ENCODE measurements at places on chromosomes 5 and 9. TPM values are rescaled to one million over a fixed set of nuclear protein-coding genes. Genes with fewer than 3 reads are reported as not detected.
A peak's percentile ranks its signal among the peaks of the same experiment; 100 is the strongest.

EMB gene
- total RNA-seq = 2.5 TPM

TOR1B gene
- 20.2 TPM for total RNA-seq

KIF20A gene
- total RNA-seq = 0.89 TPM

IDNK gene
- 0.60 TPM for total RNA-seq

TRPM6 gene
- 0.20 TPM for total RNA-seq

TLX3 gene
- total RNA-seq = not detected

ADAM19 gene
- 0.67 TPM for total RNA-seq

SPINK13 gene
- total RNA-seq = not detected

LCN1 gene
- total RNA-seq = not detected

FBXW5 gene
- total RNA-seq = 469 TPM

- H3K27ac ChIP-seq = no peak overlapping the region
- no peaks in the 10 kb centered on the region for H3K36me3 ChIP-seq
- H3K4me3 ChIP-seq = no peak overlapping the region
- H3K4me1 ChIP-seq = no peaks in the 10 kb centered on the region
Observed at GRCh38 chr5:8843771-8844170, 702.1 kb downstream of the SEMA5A start.

DNA sequence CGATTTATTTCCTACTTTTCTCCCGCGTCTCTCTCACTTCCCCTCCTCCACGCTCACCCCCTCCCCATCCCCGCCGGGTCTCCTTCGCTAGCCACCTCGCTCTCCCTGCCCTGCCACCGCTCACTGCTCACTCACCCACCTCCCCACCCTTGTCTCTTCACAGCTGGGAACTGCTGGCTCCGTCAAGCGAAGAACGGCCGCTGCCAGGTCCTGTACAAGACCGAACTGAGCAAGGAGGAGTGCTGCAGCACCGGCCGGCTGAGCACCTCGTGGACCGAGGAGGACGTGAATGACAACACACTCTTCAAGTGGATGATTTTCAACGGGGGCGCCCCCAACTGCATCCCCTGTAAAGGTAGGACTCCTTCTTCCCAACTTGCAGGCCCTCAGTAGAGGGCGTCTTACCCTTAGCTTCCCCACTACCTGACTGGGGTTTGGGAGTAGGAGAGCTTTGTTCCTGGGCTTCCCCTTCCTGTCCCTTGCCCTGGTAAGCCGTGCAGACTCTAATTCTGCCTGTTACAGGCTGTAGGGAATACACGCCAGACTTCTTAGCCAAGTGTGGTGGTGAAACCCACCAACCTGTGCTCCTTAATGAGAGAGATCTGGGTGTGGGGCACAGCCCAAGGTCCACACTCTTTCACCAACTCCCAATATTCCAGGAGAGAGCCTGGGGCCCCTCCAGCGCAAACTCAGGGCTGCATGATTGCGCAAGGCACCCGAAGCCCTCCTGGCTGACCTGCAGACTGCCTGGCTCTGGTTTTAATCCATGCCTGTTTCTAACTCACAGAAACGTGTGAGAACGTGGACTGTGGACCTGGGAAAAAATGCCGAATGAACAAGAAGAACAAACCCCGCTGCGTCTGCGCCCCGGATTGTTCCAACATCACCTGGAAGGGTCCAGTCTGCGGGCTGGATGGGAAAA, 2.5 kb downstream of the FST start:
- DNase-seq = no peak
- H3K27me3 ChIP-seq = no peaks in the 10 kb centered on the region
- H3K4me1 ChIP-seq = peaks cover 21% of the 10 kb centered on the region

- no peak overlapping the region for H3K27ac ChIP-seq
- H3K27me3 ChIP-seq = no peaks in the 10 kb centered on the region
- H3K4me1 ChIP-seq = no peaks in the 10 kb centered on the region
- H3K4me3 ChIP-seq = no peak overlapping the region
- H3K36me3 ChIP-seq = no peaks in the 10 kb centered on the region
- no peak for DNase-seq
Observed at GRCh38 chr9:126490214-126490631, 123.5 kb upstream of the LMX1B start.

DNA sequence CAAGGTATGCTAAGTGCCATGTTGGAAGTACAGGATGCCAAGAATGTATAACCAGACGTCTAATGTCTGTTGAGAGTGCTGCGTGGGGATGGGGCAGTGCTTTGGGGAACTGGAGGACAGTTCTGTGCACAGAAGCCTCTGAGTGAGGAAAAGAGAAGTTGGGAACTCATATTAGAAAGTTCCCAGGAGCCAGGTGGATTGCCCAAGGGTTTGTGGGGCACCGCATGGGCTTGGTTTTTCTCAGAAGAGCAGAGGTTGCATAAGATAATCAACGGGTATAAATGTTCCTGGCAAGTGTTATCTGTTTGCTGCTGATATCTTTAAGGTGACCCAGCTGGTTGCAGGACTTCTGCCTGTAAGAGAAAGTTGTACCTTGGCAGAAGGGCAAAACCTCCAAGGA, 13.1 kb downstream of the HRH2 start:
- H3K4me1 ChIP-seq = no peaks in the 10 kb centered on the region
- no peaks in the 10 kb centered on the region for H3K36me3 ChIP-seq
- no peaks in the 10 kb centered on the region for H3K27me3 ChIP-seq

GRCh38 chr9:133120501-133121197, 391 bp downstream of the RALGDS start:
- H3K27me3 ChIP-seq = no peaks in the 10 kb centered on the region
- no peaks in the 10 kb centered on the region for H3K36me3 ChIP-seq
- H3K27ac ChIP-seq = peak overlapping the region; percentile 85
- peaks cover 80% of the 10 kb centered on the region for H3K4me1 ChIP-seq

DNA sequence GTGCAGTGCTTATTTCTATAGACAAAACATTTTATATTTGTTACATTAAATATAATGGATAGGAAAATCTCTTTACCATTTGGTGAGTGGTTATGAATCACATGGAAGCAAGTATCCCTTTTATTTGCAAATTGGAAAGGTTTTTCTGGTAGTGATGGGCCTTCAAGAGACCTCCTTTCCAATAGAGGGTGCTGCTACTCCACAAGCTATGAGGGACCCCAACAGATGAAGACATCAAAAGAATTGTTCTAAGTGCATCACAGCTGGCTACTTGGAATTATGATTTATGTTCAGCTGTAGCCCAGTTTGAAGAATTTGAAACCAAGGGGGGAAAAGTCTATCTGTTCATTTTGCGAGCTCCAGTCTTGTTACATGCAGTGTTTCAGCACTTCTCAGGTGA, 493.7 kb upstream of the SGCD start:
- no peak for DNase-seq
- no peak overlapping the region for H3K4me3 ChIP-seq
- H3K27ac ChIP-seq = no peak overlapping the region
- no peaks in the 10 kb centered on the region for H3K27me3 ChIP-seq
- H3K4me1 ChIP-seq = no peaks in the 10 kb centered on the region

- no peak overlapping the region for H3K27ac ChIP-seq
- DNase-seq = no peak
- H3K27me3 ChIP-seq = no peaks in the 10 kb centered on the region
- no peak overlapping the region for H3K4me3 ChIP-seq
Observed at GRCh38 chr9:129643706-129644105, 1.8 kb upstream of the ASB6 start.

DNA sequence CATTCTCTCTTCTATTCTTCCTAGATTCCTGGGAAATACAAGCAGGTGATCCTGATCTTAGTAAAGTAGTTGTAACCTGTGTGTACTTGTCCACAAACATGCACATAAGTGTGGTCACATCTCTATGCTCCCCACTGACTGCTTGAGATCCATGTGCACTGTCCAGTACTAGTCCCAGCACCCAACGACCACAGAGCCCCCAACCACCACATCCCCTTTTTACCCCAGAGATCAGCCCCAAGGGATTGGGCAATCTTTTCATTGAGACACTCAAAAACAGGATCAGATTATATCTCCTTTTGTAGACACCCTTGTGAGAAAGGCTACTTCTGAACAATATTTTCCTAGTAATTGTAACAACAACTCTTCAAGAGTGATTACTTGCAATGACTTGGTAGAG, 240.6 kb downstream of the ACTL7B start:
- H3K4me1 ChIP-seq = no peaks in the 10 kb centered on the region
- DNase-seq = no peak
- no peak overlapping the region for H3K4me3 ChIP-seq
- H3K36me3 ChIP-seq = no peaks in the 10 kb centered on the region
- no peaks in the 10 kb centered on the region for H3K27me3 ChIP-seq

DNA sequence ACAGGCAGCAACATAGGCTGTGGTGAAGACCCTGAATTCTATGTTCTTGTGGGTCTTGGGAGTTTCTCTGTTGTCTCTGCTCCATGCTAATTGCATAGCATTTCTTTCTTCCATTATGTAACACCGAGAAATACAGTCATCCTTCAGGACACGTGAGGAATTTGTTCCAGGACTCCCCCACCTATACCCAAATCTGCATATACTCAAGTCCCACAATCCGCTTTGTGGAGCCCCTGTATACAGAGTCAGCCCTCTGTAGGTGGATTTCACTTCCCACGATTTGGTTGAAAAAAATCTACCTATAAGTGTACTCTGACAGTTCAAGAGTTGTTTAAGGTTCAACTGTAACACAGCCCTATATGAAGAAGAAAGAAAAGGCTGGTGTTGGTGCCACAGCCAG, 22.1 kb downstream of the ANKRD33B start:
- DNase-seq = no peak
- H3K36me3 ChIP-seq = no peaks in the 10 kb centered on the region
- H3K4me3 ChIP-seq = no peak overlapping the region
- H3K4me1 ChIP-seq = peaks cover 21% of the 10 kb centered on the region
- H3K27ac ChIP-seq = no peak overlapping the region

DNA sequence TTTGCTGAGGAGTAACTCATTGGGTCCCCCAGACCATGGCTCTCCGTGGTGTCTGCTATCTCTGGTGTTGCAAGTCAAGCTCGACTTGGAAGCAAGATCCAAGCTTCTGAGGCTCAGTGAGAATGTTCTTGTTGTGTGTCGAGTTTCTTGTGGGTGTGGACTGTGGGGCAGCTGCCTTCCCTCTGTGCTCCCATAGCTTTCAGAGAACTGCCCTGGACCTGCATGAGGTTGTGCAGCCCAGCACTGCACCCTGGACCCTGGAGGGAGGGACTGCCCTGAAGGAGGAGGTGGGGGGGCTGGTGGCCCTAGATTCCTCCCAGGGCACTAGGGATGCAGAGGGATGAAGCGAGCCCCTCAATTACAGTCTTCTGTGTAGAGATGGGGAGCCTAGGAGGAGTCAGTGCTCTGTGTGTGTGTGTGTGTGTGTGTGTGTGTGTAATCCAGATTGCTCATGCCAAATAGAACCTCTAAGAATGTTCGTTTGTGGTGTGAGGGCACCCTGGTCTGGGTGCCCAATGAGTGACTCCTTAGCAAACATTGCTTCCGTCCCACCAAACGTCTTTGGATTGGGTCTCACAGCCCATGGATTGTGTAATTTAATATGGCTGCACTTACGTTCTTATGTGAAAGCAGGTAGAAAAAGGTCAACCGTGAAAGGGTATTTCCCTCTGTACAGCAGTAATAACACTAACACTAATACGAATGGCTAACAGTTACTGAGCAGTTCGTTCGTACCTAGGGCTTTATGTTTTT, 143.3 kb upstream of the LMX1B start:
- no peak overlapping the region for H3K27ac ChIP-seq
- no peaks in the 10 kb centered on the region for H3K36me3 ChIP-seq
- H3K4me1 ChIP-seq = no peaks in the 10 kb centered on the region
- no peaks in the 10 kb centered on the region for H3K27me3 ChIP-seq
- H3K4me3 ChIP-seq = no peak overlapping the region
- DNase-seq = no peak

DNA sequence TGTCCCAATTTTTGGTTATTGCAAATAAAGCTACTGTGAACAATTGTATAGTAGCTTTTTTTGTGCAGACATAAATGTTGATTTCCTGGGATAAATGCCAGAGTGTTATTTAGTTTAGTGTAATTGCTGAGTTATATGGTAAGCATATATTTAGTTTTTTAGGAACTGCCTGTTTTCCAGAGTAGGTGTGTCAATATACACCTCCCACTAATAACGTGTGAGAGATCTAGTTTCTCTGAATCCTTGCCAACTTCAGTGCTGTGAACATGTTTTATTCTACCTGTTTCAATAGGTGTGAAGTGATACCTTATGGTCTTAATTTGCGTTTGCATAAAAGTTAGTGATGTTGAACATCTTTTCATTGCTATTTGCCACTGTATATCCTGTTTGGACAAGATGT, 9.1 kb upstream of the OR2S2 start:
- no peaks in the 10 kb centered on the region for H3K36me3 ChIP-seq
- H3K27ac ChIP-seq = no peak overlapping the region
- peaks cover 5% of the 10 kb centered on the region for H3K27me3 ChIP-seq

- peaks cover 35% of the 10 kb centered on the region for H3K4me1 ChIP-seq
- no peak for DNase-seq
- H3K27ac ChIP-seq = peak overlapping the region; percentile 95
Observed at GRCh38 chr5:176447591-176447977, 601 bp upstream of the FAF2 start.

DNA sequence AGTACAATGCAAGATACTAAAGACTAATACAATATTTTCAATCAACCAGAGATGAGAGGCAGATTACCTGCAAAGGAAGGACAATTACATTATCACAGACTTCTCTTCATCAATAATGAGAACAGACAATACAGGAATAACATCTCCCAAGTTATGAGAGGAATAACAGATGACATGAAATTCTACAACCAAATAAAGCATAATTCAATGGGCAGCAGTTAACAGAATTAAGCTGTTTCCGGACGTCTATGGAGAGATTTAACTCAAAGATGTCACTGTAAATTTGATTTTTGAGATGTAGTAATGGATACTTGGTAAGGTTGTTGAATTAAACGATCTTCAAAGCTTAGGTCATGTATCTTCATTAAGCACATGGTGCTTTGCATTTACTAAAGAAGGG, 19.8 kb upstream of the PARP8 start:
- no peak overlapping the region for H3K27ac ChIP-seq
- DNase-seq = no peak
- H3K36me3 ChIP-seq = no peaks in the 10 kb centered on the region
- no peak overlapping the region for H3K4me3 ChIP-seq
- H3K4me1 ChIP-seq = no peaks in the 10 kb centered on the region

DNA sequence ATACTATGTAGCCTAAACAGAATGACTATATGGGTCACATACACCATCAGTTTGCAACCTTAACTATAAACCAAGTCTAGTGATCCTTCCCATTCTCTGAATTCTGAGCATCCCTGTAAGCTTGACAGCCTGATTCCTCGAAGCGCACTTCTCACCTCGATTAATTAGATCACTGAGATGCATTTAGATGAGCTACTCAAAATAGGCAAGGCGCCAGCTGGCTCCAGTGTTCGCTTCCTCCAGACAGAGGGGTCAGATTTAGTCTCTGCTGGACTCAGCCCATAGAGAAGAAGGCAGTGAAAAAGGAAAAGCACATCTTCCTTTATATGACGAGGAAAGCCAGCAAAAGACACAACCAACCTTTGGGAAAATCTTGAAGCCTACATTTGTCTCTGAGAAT, 371.5 kb downstream of the MLLT3 start:
- no peaks in the 10 kb centered on the region for H3K4me1 ChIP-seq
- DNase-seq = no peak
- H3K4me3 ChIP-seq = no peak overlapping the region
- H3K27ac ChIP-seq = no peak overlapping the region
- H3K27me3 ChIP-seq = no peaks in the 10 kb centered on the region

DNA sequence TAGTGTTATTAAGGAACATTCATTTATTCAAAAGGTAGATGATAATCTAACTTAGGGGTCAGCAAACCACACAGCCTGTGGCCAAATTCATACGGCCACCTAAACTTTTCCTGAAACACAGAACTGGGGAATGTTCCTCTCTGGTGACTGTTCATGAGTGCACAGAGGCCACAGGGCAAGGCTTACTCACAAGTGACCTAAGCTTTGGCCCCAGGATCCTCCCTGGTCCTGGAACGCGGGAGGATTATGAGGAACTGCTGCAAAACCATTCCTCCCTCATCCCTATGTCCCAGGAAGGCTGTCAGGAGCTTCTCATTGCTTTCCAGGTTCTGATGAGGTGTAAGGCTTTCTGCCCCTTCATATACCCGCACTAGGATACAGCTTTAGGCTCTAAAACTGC, 397.6 kb downstream of the SEMA5A start:
- no peaks in the 10 kb centered on the region for H3K36me3 ChIP-seq
- no peaks in the 10 kb centered on the region for H3K4me1 ChIP-seq
- no peak for DNase-seq
- H3K27me3 ChIP-seq = no peaks in the 10 kb centered on the region
